ENCODE measurements at places on chromosomes 5 and 9. TPM values are rescaled to one million over a fixed set of nuclear protein-coding genes. Genes with fewer than 3 reads are reported as not detected.

The PCDHGA1 gene
- total RNA-seq: 0.04 TPM

The DOCK8 gene
- total RNA-seq: 270 TPM

The CRHBP gene
- total RNA-seq: 0.27 TPM

The LPAR1 gene
- total RNA-seq: not detected

The AQP3 gene
- total RNA-seq: 194 TPM

The PRELID2 gene
- 1.6 TPM for total RNA-seq

The AJM1 gene
- total RNA-seq: 4.1 TPM

The NIM1K gene
- total RNA-seq: 0.75 TPM

The KIF24 gene
- 12.5 TPM for total RNA-seq

- no peak for DNase-seq
These were observed 120.4 kb upstream of the PTGER4 start for GRCh38 chr5:40559306-40559705.

- DNase-seq: no peak
These were observed 123.3 kb upstream of the TMEM161B start for GRCh38 chr5:88391991-88392390.

GRCh38 chr5:78286290-78286689, 8.2 kb downstream of the AP3B1 start:
- DNase-seq: no peak

GRCh38 chr9:107276966-107277710, 5.9 kb upstream of the RAD23B start:
- no peak for DNase-seq

- no peak for DNase-seq
These were observed 191.5 kb downstream of the FBXL7 start for GRCh38 chr5:15691521-15691920.

DNA sequence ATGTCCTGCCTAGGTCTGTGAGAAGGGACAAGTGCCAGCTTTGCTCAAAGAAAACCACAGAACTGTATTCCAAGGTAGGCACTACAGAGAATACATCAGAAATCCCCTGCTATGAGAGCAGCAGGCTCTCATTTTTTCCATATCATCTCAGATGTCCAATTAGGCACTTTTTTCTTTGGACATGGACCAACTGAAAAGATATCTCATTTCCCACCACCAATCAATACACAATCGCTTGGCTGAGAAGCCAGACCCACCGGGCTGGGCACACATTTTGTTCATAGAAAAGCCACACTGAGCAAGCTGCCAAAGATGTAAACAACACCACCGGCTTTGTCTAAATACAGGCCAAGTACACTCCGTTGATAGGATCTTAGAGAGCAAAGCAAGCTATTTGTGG, 25.9 kb downstream of the STOM start:
- no peak for DNase-seq

- DNase-seq: no peak
These were observed 41.2 kb downstream of the FYB1 start for GRCh38 chr5:39178171-39178570.

- DNase-seq: no peak
These were observed 477.6 kb downstream of the TMEM232 start for GRCh38 chr5:110248921-110249320.

- DNase-seq: no peak
These were observed 200.7 kb downstream of the AOPEP start for GRCh38 chr9:94927048-94927761.

All from activated CD4-positive, alpha-beta T cell treated with anti-CD3 and anti-CD28 coated beads, Interleukin-2, amount 10 ng/mL, durations not matched to agents 7 days and 5 days (primary cell).